ENCODE measurements at places on chromosomes 12 and 14.

DNA sequence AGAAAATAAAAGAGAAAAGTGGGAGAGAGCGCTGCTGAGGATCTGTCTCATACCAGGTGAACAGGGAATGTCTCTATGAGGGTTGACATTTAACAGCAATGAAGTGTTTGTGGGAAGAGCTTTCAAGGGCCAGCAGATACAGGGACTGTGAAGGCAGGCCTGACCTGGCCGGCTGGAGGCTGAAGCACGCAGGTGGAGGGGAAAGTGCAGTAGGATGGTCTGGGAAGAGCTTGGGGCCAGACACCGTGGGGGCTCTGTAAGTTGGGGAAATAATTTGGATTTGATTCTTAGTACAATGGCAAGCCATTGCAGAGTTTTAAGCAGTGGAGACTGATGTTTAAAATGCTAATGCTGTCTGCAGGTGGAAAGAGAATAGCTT is 23.8 kb upstream of the DHRS2 start:
- no peak for DNase-seq

- DNase-seq: no peak
These were observed 71.8 kb downstream of the MYRFL start for GRCh38 chr12:69896653-69897381.

DNA sequence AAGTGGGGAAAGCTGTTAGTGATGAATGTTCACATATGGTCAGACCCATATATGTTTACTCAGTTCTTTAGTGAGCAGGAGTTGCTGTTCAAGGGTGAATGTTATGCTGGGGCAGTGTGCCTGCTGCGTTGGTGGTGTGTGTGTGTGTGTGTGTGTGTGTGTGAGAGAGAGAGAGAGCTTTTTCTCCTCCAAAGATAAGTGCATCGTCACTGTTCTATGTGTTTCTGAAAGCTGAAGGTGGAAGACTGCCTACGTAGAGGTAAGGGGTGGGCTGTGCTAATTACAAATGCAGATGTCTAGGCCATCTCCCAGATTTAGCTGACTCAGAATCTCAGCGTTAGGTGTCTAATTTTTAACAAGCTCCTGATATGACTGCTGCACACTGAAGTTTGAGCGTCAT is 10.5 kb downstream of the GABARAPL1 start:
- no peak for DNase-seq

GRCh38 chr14:95681153-95681552 is 5.1 kb upstream of the TCL1B start:
- no peak for DNase-seq

DNA sequence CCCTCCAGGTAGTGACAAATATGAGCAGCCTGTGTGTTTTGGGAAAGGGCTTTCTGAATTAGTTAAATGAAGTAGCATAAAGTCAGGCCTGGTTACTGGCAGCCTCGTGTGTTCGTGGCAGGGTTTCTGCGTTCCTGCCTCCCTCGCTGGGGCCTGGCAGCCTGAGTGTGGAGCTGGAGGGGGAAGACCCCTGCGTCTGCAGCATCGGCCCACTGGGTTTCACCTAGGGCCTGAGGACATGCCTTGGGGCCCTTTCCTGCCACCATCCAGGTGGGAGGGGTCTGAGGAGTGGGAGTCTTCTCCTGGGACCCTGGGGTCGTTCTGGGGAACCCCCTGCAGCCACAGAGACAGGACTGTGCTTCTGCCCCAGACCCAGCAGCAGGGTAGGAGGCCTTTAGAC is 20.4 kb upstream of the AMN start:
- DNase-seq: no peak

GRCh38 chr14:101920271-101920670 is 44.1 kb upstream of the DYNC1H1 start:
- DNase-seq: no peak
